LHCN-M2 (cell line): ENCODE measurements at places on chromosomes 6 and 20.

GRCh38 chr6:157814883-157815282 is 8.2 kb upstream of the SNX9 start:
- DNase-seq: no peak

GRCh38 chr6:150695652-150696051 is 96.0 kb downstream of the PLEKHG1 start:
- no peak for DNase-seq

DNA sequence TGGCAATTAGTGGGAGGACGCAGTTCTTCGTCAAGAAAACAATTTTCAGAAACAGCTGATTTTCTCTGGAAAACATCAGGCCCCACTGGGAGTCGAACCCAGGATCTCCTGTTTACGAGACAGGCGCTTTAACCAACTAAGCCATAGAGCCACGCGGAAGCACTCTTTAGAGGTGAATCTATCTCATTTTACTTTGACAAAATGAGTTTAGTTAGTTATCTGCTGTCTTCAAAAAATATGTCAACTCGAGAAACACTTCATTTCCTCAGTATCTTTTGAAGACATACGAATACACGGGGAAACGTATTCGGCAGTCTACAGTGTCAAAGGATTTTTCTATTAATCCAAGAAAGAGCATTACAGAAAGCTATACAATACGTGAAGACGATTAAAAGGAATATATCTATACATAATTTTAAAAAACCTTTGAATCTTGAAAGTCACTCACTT is 26.7 kb downstream of the GPX6 start:
- DNase-seq: peak; percentile 45

- DNase-seq: no peak
Observed at GRCh38 chr6:161543684-161544309, 269.9 kb upstream of the AGPAT4 start.

GRCh38 chr6:144931172-144932035 is 646.3 kb downstream of the UTRN start:
- peak; percentile 56 for DNase-seq

GRCh38 chr6:45787384-45787783 is 228.3 kb downstream of the CLIC5 start:
- DNase-seq: no peak

GRCh38 chr6:87968435-87969278 is 79.0 kb upstream of the SPACA1 start:
- DNase-seq: no peak

- no peak for DNase-seq
Observed at GRCh38 chr20:555976-556385, 12.4 kb upstream of the CSNK2A1 start.

DNA sequence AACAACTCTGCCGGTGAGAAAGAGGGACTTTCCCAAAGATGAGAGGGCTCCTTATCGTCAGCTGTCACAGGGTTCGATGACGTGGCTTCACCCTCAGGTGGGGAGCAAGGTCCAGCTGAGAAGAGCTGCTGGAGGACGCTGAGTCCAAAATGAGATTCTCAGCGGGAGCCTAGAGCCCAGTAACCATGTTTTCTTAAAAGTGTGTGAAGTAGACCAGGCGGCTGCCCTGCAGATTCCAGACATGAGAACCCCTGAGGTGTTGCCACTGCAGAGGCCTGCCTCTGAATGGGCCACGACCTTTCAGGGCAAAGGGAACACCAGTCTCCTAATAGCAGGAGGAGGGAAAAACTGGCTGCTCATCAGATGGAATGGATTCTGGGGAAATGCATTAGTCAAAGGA is 375.1 kb downstream of the BTBD9 start:
- DNase-seq: no peak

DNA sequence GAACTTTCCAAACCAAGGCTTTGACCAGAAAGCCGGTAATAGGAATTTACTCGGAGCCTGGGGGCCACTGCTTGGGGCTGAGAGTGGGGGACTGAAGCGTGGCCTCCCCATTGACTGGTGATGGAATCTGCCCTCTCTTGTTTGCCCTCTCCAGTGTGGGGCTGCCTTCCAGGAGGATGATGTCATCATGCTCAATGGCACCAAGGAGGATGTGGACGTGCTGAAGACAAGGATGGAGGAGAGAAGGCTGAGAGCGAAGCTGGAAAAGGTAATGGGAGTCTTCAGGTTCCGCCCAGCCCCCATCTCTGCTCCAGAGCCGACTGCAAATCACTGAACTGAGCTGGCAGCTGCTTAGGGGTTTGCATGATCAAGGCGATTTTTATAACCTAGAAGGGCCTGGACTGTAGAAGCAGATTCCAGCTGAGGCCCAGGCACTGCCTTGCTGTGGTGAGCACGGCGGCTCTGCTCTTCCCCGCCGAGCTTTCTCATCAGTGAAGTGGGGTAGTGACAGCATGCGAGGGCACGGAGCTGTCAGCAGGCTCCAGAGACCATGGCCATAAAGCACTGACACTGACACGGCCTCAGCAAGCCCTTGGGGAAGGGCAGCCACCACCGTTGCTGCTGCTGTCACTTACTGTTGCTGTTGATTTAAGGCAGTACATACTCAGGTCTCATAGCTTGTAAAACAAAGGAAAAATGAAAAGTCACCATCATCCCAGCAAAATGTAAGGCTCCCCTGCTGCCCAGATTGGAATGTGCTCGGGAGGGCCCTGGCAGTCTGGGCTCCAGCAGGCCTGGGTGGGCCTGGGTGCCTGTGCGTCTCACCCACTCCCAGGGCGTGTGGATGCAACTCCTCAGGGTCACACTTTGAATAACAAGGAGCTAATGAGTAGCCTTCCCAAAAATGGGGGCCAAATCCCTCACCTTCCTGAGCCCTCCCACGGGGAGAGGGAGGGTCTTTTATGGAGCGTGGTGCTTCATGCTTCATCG is 11.1 kb upstream of the FAM209A start:
- DNase-seq: no peak

DNA sequence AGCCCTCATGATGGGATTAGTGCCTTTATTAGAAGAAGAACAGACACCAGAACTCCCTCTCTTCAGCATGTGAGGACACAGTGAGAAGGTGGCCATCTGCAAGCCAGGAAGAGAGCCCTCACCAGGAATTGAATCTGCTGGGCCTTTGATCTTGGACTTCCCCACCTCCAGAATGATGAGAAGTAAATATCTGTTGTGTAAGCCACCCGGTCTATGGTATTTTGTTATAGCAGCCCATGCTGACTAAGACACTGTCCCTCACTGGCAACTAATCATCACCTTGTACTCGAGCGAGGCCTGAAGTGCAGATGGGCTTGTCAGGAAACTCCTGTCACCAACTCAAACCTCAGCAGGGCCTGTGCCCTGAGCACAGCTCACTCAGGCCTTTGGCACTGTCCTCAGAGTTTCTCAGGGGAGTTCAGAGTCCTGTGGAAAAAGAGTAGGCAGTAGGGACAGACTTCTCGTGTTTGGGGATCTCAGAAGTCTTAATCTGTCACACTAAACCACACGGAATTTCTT is 62.0 kb downstream of the UST start:
- DNase-seq: no peak

DNA sequence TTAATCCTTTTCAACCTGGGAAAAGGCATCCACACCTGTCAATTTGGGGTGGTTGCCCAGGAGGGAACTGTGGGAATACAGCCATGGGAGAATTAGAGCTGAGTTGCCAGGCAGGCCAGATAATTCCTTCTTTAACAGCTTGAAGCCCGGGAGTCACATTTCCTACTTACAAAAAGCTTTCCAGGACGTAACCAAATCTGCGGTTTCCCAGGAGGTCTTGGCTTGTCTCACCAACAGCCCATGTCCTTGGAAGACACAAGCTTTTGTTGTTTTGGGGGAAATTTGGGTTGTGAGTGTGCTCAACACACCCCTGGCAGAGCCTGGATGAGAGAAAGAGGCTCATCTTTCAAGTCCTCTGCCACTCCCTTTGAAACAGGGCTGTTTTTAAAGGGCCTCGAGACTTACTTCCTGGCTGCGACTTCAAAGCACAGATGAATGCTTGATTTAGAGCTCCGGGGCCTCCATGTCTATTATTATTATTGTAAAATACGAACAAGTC is 465.9 kb upstream of the BTBD3 start:
- peak; percentile 68 for DNase-seq

- DNase-seq: no peak
Observed at GRCh38 chr6:132954222-132954621, 139.9 kb downstream of the RPS12 start.

DNA sequence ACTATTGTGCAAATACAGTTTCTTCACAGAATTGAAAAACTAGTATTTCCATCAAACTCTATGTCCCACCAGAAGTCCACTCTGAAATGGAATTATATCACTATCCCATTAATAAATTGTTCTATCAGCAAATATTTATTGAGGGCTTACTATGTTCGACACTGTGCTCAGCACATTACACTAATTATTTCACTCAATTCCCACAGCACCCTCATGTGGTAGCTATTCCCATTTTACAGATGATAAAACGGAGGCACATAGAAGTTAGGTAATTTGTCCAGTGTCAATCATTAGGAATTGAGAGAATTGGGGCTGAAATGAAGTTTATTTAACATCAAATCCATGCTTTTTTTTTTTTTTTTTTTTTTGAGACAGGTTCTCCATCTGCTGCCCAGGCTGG is 52.5 kb downstream of the MKKS start:
- no peak for DNase-seq

GRCh38 chr6:26516481-26517427 is 16.7 kb downstream of the BTN1A1 start:
- no peak for DNase-seq

DNA sequence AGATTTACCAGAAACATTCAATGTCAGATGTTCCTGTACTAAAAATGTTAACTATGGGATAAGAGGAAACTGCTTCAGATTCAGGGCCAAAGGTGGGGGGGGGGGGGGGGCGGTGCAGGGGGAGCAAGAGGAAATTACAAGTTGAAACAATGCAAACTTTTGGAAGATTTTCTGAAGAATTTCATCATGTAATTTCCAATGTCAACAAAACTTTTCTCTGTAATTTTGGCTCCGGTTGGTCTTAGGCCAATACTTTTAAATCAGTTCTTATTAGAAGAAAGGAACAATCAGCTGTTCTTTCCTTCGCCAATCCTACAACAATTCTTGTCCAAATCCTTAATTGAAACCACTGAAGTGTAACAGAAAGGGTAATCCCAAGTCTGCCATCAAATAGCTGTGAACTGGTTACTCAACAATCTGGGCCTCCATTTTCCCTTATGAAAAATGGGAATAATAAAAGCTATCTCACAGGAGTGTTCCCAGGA is 13.1 kb downstream of the UQCC1 start:
- DNase-seq: no peak
